CD8-positive, alpha-beta memory T cell (primary cell): ENCODE measurements at places on chromosomes 4 and X.

DNA sequence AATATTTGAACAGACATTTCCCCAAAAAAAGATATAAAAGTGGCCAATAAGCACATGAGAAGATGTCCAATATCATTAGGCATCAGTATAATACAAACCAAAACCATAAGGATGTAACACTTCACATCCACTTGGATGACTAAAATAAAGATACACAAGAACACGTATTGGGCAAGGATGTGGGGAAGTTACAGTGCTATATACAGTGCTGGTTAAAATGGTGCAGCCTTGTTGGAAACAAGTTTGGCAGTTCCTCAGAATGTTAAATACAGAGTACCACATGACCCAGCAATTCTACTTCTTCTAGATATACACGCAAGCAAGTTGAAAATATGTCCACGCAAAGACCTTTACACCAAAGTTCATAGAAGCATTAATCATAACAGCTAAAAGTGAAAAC is 58.9 kb downstream of the HAUS3 start:
- no peak for DNase-seq

- DNase-seq = no peak
These were observed 4.8 kb downstream of the ANXA10 start for GRCh38 chr4:168097161-168097560.

DNA sequence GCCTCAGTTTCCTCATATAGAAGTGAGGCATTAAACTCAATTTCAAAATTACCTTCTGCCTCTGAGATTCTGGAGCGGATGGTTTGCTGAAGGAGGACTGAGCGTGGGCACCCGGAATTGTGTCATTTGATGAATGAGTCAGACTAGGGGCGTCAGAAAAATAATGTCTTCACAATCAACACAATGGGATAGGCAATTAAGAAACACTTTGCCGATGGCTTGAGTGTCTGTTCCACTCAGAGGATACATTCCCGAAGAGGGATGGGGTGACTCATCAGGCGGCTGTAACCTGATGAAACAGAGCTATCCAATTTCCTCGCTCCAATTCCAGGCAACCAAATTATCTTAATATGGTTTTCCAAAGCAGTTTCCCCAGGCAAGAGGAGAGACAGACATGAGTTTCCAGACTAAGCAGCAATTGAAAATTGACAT is 1.2 kb upstream of the CHRNA9 start:
- DNase-seq = no peak

DNA sequence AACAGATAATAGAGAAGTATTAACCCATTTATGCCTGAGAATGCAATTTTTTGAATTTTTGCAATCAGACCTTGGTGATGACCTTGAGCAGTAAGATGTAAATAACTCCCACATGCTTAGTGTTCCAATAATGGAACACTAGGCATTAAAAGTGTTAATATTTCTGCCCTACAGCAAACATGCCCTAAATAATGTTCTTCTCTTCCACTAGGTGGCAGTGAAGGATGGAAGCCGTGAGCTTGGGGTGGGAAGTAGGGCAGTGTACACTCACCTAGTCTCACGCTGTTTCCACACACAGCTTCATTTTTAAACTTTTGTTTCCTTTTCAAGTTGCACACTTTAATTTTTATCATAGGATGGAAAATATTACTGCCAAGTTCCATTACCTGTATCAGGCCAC is 613.1 kb upstream of the HS3ST1 start:
- no peak for DNase-seq

DNA sequence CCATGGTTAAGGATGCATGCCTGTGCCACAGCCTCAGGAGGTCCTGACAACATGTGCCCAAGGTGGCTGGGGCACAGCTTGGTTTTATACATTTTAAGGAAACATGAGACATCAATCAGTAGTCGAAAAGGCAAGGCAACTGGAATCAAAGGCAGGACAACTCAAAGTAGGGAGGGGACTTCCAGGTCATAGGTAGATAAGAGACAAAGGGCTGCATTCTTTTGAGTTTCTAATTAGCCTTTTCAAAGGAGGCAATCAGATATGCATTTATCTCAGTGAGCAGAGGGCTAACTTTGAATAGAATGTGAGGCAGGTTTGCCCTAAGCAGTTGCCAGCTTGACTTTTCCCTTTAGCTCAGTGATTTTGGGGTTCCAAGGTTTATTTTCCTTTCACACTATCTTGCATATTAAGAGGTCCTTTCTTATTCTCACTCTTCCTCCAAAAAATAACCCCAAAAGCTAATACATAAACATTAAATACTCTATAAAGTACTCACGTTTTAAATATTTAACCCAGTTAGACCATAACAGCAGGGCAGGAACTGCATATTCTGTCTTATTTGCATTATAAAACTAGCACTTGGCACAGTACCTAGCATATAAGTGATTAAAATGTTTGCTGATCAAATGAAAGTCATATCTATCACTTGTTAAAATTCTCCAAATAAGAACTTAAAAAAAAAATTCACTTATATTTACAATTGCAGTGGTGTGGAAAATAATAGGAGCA is 36.3 kb upstream of the UGT8 start:
- DNase-seq = no peak

- DNase-seq = no peak
These were observed 305.7 kb downstream of the PDHA2 start for GRCh38 chr4:96145601-96146000.

- DNase-seq = no peak
These were observed 91.8 kb downstream of the STOX2 start for GRCh38 chr4:183996868-183997267.

DNA sequence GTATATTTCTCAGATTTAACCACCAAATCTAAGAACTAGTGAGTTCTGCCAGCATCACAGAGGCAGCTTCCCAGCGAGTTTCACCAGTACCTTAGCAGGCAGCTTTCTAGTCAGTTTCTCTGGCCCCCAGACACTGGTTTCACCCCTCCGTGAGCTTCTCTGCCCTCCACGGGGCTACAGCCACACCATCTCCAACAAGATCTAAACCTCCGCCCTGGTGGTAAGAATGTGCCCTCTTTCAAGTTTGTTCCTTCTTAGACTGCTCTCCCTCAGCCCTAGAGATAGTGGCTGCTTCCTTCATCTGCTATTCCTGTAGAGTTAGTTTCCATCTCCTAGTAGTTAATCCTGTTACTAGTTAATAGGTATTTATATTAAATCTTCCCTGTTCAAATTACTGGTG is 60.5 kb upstream of the TAB3 start:
- no peak for DNase-seq

- DNase-seq = no peak
These were observed 311.4 kb downstream of the EPHA5 start for GRCh38 chr4:65358914-65359313.

DNA sequence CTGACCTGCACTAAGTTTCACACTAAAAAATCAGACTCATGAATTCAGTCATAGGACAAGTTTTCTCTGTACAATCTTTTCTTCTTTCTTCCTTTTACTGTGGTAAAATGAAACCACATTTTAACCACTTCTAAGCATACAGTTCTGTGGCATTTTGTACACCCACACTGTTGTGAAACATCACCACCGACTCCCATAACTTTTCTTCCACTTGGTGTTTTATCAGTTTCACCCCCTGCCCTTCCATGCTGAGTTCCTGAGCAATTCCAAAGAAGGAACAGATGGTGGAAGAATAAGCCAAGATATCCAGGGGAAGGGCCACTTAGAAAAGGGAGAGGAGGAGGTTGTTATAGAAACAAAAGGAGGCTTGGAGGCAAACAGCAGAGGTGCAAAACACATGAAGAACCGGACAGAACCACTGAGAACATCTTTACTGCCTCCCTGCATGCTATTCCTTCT is 22.6 kb downstream of the SLC25A4 start:
- peak; percentile 73 for DNase-seq

- no peak for DNase-seq
These were observed 383 bp upstream of the TBC1D19 start for GRCh38 chr4:26583538-26583864.

GRCh38 chrX:11759461-11760311 is 1.6 kb downstream of the MSL3 start:
- DNase-seq = peak; percentile 70

- DNase-seq = no peak
These were observed 66.5 kb upstream of the ZFP42 start for GRCh38 chr4:187929024-187929423.

- no peak for DNase-seq
These were observed 211.5 kb downstream of the BCOR start for GRCh38 chrX:39886282-39886681.

- no peak for DNase-seq
These were observed 108.6 kb downstream of the APOOL start for GRCh38 chrX:85112293-85112692.

- DNase-seq = no peak
These were observed 2.0 kb downstream of the RAPGEF2 start for GRCh38 chr4:159104694-159105414.

DNA sequence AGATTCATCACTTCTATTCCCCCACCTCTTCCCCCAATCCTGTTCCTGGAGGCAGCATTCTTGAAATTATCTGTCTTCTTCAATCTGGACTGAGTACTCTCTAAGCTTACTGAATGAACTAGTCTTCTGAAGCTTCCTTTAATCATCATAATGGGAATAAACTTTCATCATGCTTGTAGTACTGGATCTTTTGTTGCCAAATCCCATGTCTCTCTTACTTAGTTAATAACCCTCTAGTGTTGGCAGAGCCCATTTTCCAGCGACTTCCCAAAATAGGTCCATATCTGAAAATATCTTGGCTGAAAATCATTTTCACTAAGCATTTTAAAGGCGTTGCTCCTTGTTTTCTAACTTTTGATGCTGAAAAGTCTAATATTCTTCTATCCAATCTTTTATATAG is 39.6 kb downstream of the RPS6KA3 start:
- no peak for DNase-seq

- DNase-seq = no peak
These were observed 493.8 kb upstream of the ZFP42 start for GRCh38 chr4:187501731-187502130.

DNA sequence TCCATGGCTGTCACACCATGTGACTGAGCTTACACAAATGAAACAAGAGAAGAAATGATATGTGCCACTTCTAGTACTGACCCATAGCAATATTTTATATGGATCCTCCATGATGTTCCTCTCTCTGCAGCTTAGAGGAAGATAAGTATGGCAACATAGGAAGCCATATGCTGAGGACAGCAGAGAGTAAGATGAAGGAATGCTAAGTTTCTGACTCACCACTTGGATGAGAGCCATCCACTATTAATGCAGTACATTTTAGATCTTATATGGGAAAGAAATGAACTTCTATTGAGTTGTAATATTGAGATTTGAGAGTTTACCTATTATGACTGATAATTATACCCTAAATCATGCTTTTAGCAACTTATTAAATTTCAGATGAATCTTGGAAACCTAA is 386.9 kb upstream of the MAOA start:
- no peak for DNase-seq

- DNase-seq = no peak
These were observed 28.8 kb downstream of the PRDM8 start for GRCh38 chr4:80226094-80226493.

DNA sequence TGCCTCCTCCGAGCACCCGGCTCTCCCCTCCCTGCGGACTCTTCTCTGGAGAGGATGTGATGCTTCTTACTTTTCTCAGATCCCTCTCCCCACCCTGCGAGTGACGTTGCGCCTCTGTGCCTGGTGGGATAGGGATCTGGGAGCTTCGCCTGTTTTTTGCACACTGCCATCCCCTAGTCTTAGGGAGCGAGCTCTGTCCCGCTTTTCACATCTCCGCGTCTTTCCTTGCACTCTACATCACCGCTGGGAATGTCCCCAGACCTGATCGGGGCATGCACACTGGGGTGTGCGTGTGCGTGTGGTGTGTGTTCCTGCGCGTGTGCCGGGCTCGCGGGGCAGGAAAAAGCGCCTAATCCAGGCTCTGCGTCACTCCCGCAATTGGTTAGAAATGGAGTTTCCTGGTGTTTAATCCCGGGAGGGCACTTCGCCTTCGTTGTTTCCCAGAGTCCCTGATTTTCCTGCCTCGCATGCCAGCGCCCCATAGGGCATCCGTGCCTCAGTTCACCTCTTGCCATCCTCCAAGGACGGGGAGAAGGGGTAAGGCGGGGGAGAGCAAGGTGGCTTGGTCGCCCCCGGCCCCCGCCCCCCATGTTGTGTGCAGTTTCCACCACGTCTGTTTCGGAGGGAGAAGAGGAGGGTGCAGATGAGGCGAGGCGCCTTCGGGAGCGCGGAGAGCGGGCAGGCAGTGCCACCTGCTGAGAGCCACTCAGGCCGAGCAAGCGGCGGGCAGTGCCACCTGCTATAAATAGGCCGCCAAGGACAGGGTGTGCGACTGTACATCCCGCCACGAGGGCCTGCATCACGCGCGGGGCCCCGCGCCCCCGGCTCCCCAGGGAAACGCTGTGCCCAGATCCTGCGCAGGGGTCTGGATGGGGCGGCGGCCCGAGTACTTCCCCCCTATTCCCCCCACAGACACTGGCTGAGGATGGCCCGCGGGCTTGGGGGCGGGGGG is 759 bp upstream of the TBC1D1 start:
- DNase-seq = peak; percentile 56

DNA sequence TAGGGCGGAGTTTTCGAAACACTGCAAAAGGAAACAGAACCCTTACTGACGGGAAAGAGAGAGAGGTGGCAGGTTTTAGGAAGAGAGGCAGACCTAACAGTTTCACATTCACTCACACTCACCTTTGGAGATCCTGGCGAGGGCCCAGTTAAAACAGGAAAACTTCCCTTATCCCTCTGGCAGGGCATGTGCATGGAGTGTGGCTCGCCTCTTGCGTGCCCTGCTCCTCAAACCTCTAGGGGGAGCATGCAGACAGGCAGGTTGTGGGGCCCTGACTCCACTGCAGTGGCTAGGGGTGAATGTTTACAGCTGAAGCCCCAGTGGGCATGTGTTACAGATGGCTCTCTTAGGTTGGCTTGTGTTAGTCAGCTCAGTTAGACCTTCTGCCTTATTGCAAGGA is 451.5 kb downstream of the UBE2NL start:
- no peak for DNase-seq

DNA sequence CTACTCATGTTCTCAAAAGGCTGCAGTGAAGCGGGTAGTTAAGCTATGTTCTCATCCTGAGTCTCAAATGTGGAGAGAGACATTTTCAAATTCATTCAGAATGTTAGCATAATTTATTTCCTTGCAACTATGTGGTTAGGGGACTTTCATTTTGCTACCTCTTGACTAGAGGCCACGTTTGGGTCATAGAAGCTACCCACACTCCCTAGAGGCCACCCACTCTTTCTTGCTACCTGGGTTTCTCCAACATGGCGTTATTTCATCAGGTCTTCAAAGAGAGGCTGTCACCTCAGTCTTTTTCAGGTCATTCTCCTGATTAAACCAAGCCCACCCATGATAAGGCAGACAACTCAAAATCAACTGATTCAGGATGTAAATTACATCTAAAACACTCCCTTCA is 34.3 kb upstream of the NLGN4X start:
- no peak for DNase-seq

DNA sequence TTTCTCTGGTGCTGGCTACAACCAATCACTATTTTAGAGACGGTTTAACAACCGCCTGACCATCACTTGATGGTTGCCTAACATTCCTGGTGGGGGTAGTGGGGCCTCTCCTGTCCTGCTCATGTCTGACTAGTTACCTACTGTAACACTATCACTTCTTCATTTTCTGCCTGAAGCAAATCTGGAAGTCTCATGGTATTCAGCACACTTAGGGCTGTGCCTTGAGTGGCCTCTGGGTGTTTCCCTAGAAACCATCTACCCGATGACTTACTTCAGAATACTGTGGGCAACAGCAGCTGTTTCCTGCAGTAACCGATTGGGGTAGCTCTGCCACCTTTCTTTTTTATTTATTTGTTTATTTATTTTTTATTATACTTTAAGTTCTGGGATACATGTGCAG is 880.1 kb upstream of the INTU start:
- no peak for DNase-seq

- no peak for DNase-seq
These were observed 215.3 kb upstream of the AR start for GRCh38 chrX:67328476-67328875.

- no peak for DNase-seq
These were observed 118.5 kb upstream of the VCX2 start for GRCh38 chrX:8289523-8289922.
